NCI-H2081 treated with DMSO at 0.1 percent for 48 hours (cell line): ENCODE measurements at places on chromosomes 12 and 14.

DNA sequence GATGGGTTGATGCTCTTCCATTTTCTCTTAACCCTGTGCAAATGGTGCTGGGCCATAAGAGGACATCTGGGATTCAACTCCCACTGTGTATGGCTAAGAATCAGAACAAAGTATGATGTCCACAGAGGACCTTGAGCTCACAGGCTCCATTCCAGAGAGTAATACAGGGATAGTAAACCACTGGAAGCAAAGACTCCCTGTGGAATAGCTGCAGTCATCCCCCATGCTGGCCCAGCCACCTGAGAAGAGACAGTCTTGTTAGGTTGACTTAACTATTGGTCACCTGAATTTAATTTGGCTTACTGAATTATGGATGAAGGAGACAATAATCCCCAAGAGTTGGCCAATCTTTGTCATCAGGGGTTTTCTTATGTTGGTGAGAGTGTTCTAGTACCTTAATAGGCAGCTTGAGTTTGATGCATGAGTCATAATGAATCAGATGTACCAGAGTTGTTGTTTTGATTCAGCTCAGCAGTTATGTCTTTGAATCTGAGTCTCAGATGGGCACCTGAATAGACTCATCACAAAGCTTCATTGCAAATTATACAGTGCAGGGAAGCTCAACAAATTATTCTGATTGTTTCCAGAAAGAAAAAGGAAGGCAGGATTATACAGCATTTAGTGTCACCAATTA, 122.7 kb downstream of the SSPN start:
- no peak for DNase-seq

GRCh38 chr12:40336573-40337199, 111.9 kb downstream of the LRRK2 start:
- peak; percentile 30 for DNase-seq

- DNase-seq = no peak
Observed at GRCh38 chr14:90671382-90672234, 144.6 kb downstream of the TTC7B start.

GRCh38 chr14:104140463-104141331, 2.3 kb downstream of the KIF26A start:
- no peak for DNase-seq
